ENCODE measurements at places on chromosomes 16 and 17.

GRCh38 chr17:51941272-51941671 is 217.2 kb downstream of the CA10 start:
- no peak for DNase-seq

- no peak for DNase-seq
Observed at GRCh38 chr17:29094101-29094708, 51.3 kb downstream of the PIPOX start.

DNA sequence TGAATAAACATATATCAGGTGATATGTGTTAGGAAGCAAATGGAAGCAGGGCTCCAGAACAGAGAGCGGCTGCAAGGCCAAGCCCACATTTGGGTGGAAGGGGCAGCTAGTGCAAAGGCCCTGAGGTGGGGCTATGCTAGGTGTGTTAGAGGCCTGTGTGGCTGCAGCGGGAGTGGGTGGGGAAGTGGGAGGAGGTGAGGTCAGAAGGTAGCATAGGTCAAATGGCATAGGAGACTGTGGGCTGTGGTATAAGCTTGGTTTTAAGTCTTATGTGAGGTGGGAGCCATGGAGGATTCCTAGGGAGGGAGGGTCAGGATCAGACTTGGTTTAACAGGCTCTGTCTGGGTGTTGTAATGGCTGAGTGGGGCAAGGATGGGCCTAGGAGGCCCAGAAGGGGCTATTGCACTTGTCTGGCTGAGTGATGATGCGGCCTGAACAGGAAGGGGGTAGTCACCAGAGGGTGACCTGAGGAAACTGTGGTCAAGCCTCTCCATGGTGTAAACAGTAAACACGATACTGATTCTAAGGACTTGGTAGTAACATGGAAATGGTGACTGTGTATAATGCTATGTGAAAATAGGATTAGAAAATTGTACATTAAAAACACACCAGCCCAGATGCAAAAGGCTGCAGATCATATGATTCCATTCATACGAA is 31.1 kb downstream of the RAI1 start:
- DNase-seq: no peak

GRCh38 chr17:65143889-65144604 is 6.9 kb downstream of the RGS9 start:
- DNase-seq: no peak

- no peak for DNase-seq
Observed at GRCh38 chr17:54992797-54993639, 24.5 kb downstream of the STXBP4 start.

DNA sequence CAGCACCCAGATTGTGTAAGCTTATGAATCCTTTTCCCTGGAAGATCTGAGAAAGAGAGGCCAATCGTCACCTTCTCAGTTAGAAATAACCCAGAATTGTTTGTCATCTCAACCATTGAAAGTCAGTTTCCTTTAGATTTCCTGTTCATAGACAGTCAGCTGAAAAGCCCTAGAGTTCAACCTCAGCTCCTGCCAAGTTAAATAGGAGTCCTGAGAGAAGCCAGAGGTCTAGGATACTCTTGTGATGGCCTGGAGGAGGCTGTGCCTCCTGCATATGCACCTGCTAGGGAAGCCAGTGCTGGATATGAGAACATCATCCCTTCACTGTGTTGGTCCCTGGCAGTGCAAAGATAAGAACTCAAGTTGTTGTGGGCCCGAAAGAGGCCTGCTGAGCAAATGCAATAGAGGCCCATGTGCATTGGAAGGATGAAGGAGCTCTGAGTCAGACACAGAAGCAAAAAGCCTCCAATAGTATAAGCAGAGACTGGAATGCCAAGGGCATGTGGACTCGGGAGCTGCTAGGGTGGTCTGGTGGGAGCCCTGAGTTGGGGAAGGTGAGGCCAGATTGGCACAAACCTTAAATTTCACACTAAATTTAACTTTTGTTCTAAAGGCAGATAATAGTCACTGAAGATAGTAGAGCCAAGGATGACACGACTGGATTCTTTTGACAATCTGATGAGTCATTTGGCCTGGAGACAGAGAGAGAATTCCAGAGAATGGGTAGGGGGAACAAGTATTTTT is 520.9 kb upstream of the CDH5 start:
- DNase-seq: no peak
